ENCODE measurements at places on chromosomes 7 and 10. TPM values are rescaled to one million over a fixed set of nuclear protein-coding genes. Genes with fewer than 3 reads are reported as not detected.

MGMT gene
- total RNA-seq, result 40.3 TPM

NANOS1 gene
- total RNA-seq, result 4.7 TPM

NPM3 gene
- 23.0 TPM for total RNA-seq

GRCh38 chr7:47254081-47254977 lies 327.6 kb downstream of the TNS3 start:
- peak overlapping the region; percentile 33 for H3K4me3 ChIP-seq
- peaks cover 50% of the 10 kb centered on the region for H3K4me1 ChIP-seq
- H3K27ac ChIP-seq, result peak overlapping the region; percentile 95
- no peaks in the 10 kb centered on the region for H3K36me3 ChIP-seq
- peak; percentile 91 for DNase-seq

DNA sequence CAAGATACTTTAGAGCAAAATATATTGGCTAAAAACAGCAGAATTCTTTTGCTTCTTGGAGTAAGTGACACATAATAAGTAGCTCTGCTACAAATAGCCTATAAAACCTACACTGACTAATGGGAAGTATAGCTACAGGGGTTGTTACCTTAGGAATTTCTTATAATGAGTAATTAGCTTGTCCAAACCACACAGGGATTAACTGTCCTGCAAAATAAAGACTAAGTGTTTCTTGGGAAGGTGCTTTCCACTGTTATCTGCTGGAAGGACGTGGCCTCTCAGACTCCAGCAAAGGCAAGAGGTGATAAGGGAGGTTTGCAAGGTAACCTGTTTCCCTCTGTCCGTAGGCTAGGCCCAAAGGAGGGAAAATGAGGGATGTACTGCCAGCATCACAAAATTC lies 302.4 kb downstream of the DOCK4 start:
- no peaks in the 10 kb centered on the region for H3K36me3 ChIP-seq
- no peaks in the 10 kb centered on the region for H3K4me1 ChIP-seq
- H3K27me3 ChIP-seq, result no peaks in the 10 kb centered on the region
- no peak for DNase-seq
- no peak overlapping the region for H3K27ac ChIP-seq

ETV1 gene
- total RNA-seq, result 6.6 TPM

DNA sequence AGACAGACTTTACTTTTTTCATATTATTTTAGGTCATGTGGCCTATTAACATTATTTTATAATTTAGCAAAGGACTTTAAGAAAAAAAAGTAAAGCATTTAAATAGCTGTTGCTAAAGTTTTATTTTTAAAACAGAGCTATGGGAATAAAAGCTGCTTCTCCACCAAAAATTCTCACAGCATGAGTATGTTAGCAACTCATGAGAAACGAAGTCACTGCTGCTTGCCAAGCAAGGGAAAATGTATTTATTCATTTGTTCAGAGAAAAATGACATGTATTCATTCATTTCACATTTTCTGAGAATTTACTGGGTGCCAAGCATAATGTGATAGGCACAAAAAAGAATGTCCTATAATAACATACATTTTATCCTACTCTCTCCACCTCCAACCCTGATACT lies 5.1 kb downstream of the LRRC72 start:
- H3K36me3 ChIP-seq, result no peaks in the 10 kb centered on the region
- no peaks in the 10 kb centered on the region for H3K27me3 ChIP-seq
- no peak overlapping the region for H3K4me3 ChIP-seq
- no peaks in the 10 kb centered on the region for H3K4me1 ChIP-seq
- no peak for DNase-seq

DNA sequence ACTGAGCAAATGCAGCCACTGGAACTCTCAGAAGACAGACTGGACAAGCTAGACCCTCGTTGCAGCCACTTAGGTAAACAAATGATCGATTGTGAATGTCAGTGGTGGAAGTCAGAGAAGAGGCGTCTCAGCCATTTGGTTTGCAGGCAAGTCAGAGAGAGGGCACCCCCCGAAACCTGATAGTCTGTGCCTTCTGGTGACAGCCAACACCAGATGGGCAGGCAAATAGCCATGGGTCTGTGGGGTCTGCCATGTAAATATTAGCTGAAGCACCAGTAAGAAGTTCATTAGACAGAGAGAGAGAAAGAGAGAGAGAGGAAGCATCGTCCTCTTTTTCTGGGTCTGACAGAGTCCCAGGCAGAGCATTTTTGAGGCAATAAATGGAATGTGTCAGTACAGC lies 5.4 kb downstream of the PPP1R17 start:
- no peaks in the 10 kb centered on the region for H3K4me1 ChIP-seq
- H3K27ac ChIP-seq, result no peak overlapping the region
- no peak for DNase-seq
- no peaks in the 10 kb centered on the region for H3K36me3 ChIP-seq

DNA sequence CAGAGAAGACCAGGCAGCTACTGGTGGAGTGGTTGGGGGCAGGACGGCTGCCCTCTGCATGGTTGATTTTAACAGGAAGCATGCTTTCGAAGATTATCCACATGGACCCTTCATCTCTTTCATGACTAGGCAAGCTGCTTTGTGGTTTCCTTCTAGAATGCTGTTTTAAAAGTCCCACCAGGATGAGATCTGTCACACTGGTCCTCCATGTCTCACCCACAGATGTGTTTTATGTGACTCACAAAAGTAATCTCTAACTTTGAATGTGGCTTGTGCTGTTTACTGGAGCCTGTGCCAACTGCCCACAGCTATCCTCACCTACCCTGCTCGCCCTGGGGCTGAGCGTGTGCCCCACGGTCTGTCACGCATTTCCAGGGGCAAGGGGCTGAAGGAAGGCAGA lies 188.8 kb downstream of the GFRA1 start:
- no peak overlapping the region for H3K4me3 ChIP-seq
- no peak for DNase-seq
- no peaks in the 10 kb centered on the region for H3K36me3 ChIP-seq
- peaks cover 4% of the 10 kb centered on the region for H3K4me1 ChIP-seq
- no peaks in the 10 kb centered on the region for H3K27me3 ChIP-seq

TCTN3 gene
- total RNA-seq, result 20.5 TPM

Measured in sigmoid colon (tissue), 7 donors.